Right renal cortex interstitium (tissue), 3 donors: ENCODE measurements at places on chromosomes 2 and 18. TPM values are rescaled to one million over a fixed set of nuclear protein-coding genes. Genes with fewer than 3 reads are reported as not detected.

GFPT1 gene
- 37.0 TPM for polyA plus RNA-seq

RIT2 gene
- polyA plus RNA-seq: not detected

ZNF385B gene
- polyA plus RNA-seq: 14.4 TPM

CTLA4 gene
- not detected for polyA plus RNA-seq

MLPH gene
- 2.6 TPM for polyA plus RNA-seq

SERPINB4 gene
- not detected for polyA plus RNA-seq

IL1R1 gene
- polyA plus RNA-seq: 37.1 TPM

QPCT gene
- polyA plus RNA-seq: 16.4 TPM

PIKFYVE gene
- polyA plus RNA-seq: 27.2 TPM

FBXO36 gene
- polyA plus RNA-seq: 6.4 TPM

SCN9A gene
- 1.5 TPM for polyA plus RNA-seq

SERPINB11 gene
- not detected for polyA plus RNA-seq

GRCh38 chr18:61352059-61352458 is 18.8 kb downstream of the CDH20 start:
- DNase-seq: no peak

DNA sequence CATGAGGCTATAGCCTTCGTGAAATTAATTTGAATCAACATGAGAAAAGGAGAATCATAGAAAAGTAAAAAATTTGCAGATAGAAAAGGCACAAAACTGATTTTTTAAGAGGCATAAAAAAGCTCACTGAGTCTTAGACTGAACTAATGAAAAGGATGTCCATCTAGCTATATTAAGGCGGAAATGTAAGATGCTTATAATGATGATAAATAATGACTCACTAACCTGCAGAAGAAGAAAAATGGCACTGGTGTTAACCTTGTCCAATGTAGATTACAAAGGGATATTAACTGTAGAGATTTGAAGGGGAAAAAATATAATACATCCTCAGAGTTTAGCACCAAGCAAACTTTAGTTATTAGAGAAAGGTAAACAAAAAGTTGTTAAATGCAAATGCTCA is 1098.0 kb upstream of the DDX18 start:
- DNase-seq: no peak

- DNase-seq: no peak
Observed at GRCh38 chr2:224941960-224942359, 100.3 kb downstream of the DOCK10 start.

GRCh38 chr2:239399921-239400595 is 762 bp downstream of the HDAC4 start:
- no peak for DNase-seq

GRCh38 chr18:12239431-12239830 is 14.7 kb upstream of the CIDEA start:
- DNase-seq: no peak

DNA sequence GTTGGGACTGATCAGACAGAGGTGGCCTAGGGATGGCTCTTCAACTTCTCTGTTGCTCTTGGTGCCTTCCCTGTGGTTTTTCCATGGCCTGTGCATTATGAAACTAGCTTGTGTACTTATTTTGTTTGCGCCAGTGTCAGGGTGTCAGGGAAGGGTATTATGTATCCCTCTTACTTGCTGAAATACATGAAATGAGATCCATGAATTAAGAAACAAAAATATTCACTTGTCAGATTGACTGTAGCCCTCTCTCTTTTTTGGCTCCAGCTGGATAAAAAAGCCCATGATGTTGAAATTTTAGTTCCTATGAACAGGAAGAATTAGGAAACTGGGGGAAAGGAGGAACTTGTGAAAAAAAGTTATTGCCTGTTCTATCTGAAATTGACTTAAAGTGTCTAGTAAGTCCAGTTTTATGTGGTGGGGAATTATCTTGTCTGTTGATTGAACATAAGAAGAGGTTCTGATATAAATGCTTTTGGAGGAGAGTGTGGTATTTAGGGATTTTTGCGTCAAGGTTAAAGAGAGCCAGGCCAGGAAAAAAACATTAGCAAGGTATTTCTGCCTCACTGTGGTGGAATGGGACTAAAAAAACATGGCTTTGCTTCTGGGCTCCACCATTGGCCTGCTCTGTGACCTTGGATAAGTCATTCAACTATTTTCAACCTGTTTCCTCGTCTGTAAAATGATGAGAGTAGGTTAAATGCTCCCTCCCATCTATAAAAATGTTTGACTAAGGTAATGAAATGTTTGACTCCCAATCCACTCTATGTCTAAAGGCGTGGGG is 12.0 kb downstream of the UGP2 start:
- no peak for DNase-seq

DNA sequence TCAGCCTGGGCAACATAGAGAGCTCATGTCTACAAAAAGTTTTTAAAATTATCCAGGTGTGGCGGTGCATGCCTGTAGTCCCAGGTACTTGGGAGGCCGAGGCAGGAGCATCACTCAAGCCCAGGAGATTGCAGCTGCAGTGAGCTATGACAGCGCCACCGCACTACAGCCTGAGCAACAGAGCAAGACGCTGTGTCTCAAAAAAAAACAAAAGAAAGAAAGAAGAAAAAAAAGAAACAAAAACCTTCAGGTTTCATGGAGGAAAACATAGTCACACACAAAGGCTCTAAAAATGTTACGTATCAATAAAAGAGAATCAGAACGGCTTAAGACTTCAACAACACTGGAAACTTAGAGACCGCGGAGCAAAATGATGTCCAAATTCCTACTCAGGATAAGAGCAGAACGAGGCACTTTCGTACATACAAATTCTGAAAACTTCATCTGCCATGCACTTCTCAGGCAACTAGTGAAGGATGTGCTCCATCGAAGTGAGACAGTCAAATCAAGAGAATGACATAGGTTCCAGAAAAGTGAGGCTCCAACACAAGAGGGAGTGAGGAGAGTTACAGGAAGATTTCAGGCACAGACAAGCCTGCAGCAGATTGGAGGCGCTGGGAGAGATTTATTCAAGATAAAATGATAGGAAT is 4.4 kb downstream of the HDLBP start:
- DNase-seq: no peak

GRCh38 chr2:127074358-127074757 is 32.6 kb downstream of the BIN1 start:
- no peak for DNase-seq

DNA sequence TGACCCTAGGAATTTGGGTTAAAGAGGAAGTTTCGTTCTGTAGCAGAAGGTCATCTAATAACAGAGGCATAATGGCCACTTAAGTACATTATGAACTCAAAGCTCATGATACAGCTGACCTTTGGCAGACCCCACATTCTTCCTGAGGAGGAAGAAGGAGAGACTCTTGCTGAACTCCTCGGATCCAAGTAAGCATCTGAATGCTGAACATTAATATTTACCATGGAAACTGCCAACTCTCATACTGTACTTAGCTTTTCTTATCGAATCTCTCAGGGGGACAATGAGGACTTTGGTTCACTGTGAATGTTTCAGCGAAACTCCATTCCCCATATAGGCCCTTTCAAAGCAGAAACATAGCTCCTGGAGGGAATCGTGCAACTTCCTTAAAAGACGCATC is 781.4 kb upstream of the GYPC start:
- no peak for DNase-seq

DNA sequence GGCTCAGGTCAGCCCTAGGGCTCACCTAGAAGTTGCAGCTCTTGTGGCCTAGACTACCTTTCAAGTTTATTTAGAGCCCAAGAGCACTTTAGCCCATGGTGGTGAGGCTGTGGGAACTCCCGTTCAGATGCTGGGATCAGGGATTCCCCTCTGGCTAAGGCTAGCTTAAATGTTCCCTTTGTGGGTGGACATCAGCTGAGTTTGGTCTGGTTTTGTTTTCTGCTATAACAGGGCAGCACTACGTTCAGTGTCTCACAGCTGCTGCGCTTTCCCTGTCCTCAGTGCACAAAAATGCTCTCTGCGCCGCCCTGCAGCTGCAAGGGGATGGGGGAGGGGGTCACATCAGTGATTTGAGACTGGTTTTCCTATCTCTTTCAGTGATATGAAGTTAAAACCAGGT is 170.5 kb upstream of the KCNJ3 start:
- no peak for DNase-seq

DNA sequence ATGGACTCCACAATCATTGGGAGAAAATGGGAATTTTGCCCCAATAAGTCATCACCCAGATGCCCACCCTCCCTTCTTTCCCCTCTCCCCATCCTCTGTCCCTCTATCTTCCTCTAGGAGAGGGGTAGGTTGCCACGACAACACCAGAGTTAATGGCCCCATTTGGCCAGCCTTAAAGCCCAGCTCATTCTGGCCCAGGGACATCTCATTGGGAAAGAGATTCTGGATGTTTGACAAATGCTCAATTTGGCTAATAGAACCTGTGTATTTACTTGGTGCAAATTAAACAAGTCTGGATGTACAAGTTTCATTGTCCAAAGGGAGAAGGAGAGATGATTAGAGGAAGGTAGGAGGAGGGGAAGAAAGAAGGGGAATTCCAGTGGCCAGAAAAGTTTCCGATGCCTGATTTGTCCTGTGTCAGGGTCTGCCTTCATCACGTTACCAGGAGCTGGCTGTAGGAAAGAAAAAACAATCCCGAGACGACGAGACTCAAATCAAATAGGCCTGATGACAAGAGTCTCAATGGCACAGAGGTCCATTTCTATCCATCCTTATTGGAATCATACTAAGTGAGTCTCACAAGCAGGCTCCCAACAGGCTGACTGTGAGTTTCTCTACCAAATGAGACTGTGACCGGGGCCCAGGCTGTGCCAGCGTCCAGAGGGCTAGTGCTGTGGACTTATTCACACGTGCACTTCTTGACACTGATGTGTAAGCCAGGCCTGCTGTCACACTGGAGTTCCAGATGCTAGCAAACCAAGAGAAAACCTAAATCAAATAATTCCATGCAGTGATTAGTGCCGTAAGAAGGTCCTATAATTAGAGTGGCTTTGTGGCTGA is 265.2 kb upstream of the APCDD1 start:
- DNase-seq: no peak

DNA sequence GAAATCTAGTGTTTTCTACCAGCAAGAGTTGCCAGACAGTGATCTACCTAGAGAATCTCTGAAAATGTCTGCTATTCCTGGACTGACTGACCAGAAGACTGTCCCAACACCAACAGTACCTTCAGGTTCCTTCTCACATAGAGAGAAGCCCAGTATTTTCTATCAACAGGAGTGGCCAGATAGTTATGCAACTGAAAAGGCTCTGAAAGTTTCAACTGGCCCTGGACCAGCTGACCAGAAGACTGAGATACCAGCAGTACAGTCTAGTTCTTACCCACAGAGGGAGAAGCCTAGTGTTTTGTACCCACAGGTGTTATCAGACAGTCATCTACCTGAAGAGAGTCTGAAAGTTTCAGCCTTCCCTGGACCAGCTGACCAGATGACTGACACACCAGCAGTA is 63.8 kb downstream of the ALMS1 start:
- DNase-seq: no peak

DNA sequence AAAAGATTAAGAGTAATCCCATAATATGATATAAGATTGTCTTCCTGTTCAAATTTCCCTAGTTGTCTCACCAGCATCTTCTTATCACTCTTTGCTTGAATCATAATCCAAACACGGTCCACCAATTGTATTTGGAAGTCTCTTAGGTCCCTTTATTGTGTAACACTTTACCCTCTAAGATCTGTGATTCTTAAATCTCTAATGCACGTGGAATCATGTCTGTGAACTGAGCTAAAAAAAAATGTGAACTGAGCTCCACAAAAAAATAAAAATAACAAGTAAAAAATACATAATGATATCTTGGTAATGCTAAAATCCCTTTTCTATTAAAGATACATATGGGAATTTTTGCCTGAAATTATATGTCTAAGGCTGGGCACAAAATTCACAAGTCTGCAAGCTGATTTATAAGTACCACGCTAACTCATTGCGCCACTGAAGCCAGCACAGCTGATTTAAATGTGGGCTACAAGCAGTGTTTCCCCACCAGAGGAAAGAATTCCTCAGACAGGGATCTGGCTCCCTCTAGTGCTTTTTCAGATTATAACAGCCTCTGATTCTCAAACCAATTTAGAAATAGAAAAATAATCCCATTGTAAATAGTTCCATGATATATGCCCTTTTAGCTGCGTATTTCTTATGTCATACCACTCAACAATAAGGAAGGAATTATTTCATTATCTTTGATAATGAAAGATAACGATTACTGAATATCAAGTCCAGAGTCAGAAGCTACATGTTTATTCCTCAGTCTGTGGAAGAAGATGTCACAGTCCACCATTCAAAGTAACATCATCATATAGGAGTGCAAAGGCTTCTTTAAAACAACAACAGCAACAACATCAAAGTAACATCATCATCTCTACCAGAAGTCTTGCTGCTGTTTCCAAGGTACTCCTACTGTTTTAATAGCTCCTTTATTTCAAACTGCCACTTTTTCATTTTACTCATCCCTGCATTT is 22.9 kb downstream of the RBM43 start:
- no peak for DNase-seq

DNA sequence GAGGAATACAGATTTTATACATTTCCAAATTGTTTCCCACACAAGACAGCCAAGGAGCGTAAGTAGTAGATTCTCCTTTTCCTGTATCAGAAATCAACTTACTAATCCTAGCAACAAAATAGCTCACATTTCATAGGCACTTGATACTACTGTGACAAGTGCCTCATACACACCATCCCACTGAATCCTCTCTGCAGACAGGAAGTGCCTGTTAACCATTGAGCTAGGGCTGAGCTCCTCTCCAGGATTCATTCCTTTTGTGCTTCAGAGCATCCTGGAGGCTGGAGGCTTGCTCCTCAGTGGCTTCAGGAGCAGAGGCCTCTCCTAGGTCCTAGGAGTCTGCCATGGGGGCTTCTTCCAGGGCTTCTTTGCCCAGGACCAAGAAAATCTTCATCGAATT is 20.8 kb upstream of the ZNF396 start:
- no peak for DNase-seq

GRCh38 chr2:11949732-11950523 is 203.5 kb downstream of the LPIN1 start:
- DNase-seq: no peak

DNA sequence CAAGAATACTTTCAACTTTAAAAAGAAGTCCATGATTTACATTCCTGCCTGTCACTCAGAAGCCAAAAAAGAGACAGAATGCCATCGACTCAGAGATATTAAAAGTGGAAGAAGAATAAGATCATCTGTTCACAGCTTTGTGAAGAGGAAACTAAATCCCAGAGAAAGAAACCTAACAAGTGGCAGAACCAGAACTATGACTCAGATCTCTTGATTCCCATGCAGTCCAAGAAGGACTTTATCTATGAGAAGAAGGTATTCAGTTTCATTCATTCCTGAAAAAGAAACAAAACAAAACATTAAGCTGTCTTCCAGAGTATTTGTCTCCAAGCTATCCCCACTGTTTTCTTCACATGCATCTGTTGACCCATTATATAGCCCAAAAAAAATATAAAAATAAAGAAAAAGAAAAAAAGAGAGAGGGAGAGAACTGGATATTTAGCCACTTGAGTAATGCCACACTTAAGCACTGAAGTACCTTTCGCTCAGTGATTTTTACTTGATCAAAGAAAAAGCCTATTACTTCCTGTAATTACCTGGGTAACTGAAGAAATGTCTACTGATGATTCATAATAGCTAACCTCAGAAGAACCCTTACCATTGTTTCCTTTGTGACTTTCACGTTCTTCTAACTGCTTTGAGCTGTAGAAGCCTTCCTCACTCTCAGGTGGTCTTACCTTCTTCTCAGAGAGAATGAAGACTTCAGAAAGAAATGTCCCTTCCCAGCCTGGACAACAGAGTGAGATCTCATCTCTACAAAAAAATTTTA is 17.7 kb upstream of the AKAIN1 start:
- DNase-seq: no peak
